Breast epithelium (tissue), 4 donors: ENCODE measurements at places on chromosomes 7 and 10. TPM values are rescaled to one million over a fixed set of nuclear protein-coding genes. Genes with fewer than 3 reads are reported as not detected.

The SNX8 gene
- 32.3 TPM for total RNA-seq

The WEE2 gene
- not detected for total RNA-seq

The GSAP gene
- total RNA-seq = 35.7 TPM

The FOXP2 gene
- 21.3 TPM for total RNA-seq

GRCh38 chr7:96067321-96067720, 254.6 kb downstream of the SLC25A13 start:
- no peak for DNase-seq

DNA sequence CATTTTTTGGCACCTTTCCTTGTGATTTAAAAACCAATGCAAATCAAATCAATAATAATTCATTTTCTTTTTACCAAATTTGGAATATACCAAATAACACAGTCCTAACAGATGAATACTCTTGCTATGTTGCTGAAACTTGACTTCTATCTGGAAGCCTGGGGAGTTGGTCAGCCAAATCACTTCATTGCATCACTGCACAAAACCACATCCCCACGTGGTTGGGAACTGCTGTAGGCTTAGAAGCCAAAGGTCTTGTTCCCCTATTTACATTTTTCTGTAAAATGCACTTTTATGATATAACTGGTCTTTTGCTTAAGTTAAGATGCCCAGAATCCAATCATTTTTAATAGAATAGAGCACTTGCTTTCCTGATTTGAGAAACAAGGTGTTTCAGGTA, 15.2 kb downstream of the GPR85 start:
- no peak for DNase-seq

DNA sequence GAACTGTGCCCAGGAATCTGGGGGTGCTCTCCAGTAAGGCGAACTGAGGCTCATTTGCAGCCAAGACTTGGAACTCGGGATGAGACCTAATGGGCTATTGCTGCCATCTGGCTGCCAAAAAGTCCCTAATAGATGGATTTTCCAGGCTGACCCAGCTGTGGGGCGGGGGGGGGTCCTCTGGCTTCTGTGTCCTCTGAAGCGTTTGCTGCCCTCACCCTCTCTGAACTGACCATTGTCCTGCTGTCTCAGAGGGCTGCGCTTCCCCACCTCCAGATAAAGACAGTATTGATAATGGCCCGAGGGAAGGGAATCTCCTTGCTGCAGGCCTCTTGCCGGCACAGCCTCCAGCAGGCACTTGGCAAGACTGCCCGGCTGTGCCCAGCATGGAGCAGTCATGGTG, 46.6 kb downstream of the CLEC2L start:
- DNase-seq = no peak

GRCh38 chr7:73896454-73896853, 35.5 kb downstream of the TMEM270 start:
- no peak for DNase-seq

- no peak for DNase-seq
Observed at GRCh38 chr7:18753972-18754610, 258.5 kb downstream of the HDAC9 start.

DNA sequence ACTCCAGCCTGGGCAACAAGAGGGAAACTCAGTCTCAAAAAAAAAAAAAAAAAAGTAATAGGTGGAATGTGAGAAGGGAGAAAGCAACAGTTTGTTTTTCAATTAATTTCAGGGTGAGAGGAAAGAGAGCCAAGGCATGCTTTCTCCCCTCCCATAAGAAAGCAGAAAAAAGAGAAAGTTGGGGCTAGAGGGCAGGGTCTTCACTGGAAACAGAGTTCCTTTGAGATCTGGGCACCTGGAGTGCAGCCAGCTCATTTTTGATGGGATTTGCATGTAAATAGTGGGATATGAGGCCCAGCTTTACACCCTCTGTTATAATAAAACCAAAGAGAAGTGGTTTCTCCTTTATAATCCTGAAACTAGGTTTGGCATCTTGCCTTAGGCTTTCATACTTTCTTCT, 13.8 kb upstream of the STOX1 start:
- DNase-seq = no peak

DNA sequence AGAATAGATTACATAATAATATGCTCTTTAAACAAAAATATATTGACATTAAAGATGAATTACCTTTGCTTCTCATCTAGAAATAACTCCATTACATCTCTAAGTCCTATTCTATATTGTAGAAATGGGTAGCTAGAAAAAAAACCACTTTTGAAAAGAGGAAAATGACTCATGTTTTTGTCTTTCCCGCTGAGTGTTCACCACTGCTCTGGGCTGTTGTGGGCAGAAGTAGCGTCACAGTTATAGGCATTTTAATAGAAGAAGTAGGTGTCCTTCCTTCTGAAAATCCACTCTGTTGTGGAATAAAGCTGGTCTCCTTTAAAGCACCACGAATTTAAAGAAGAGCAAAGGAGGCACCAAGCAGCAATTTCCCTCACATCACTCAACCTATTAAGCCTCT, 117.6 kb upstream of the NFE2L3 start:
- DNase-seq = no peak

GRCh38 chr10:1402816-1403507, 334.4 kb downstream of the ADARB2 start:
- no peak for DNase-seq

DNA sequence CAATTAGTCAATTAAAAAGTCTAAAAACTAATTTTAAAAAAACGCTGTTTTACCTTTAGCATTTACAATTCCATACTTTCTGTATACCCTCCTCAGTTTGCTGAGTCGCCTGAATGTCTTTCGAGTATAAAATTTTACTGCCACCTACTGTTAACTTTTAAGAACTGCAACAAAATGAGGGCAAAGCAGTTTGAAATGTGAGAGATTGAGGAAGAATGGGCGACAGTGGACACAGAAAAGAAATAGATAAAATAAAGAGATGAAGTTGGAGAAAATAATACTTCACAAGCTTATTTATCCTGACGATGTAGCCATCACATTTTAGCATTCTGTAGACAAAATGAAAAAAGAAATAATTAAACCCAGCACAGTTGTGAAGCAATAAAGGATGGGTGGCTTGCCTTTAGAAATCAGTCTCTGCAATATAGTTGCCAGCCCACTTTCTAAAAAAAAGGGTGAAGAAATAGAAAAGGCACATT, 110.8 kb upstream of the PTN start:
- no peak for DNase-seq

DNA sequence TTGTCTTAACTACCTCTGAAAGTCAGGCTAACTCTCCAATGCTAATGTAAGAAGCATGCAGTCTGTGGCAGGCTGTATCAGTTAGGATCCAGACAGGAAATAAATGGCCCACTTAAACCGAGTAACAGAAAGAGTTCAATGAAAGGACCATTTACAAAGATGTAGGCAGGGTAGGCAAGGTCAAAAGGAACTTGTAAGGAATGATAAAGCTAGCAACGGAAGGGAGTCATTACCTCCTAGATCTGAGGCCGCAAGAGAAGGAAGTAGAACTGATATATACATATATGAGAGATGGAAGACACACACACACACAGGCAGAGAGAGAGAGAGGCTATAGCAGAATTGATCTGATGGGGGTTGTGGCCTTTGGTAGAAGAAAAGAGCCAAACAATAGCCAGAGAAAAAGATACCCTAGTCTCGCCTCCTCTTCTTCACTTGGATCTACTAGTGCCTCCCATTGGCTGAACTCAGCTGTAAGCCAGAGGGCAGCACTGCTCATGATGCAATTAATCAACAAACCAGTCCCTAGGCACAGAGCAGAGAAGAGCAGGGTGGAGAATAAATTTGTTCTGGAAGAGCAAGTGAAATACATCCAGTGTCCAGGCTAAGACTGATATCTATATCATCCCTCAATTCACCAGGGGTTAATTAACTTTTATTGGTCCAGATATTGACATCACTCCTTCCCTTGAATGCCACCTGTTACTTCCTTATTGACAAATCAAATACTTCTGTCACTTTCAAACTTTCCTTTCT, 91.2 kb downstream of the LSMEM1 start:
- DNase-seq = no peak

DNA sequence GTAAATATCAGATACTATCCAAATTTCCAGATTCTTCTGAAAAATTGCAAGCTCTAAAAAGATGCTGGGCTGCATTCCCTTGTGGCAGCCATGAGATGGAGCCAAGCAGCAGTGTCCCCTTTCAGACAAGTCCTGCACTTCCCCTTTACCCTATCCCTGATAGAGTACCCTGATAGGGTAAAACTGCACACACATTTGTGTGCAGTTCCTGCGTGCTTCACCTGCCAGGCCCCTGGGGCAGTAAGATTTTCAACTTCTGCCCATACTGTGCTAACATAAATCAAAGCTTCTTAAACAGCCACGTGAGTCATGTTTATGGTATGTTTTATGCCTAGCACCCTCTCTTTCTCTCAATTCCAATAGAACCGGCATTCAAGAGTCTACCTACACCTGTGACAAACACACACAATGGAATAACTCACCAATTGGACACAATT, 52.2 kb downstream of the IFIT5 start:
- no peak for DNase-seq

DNA sequence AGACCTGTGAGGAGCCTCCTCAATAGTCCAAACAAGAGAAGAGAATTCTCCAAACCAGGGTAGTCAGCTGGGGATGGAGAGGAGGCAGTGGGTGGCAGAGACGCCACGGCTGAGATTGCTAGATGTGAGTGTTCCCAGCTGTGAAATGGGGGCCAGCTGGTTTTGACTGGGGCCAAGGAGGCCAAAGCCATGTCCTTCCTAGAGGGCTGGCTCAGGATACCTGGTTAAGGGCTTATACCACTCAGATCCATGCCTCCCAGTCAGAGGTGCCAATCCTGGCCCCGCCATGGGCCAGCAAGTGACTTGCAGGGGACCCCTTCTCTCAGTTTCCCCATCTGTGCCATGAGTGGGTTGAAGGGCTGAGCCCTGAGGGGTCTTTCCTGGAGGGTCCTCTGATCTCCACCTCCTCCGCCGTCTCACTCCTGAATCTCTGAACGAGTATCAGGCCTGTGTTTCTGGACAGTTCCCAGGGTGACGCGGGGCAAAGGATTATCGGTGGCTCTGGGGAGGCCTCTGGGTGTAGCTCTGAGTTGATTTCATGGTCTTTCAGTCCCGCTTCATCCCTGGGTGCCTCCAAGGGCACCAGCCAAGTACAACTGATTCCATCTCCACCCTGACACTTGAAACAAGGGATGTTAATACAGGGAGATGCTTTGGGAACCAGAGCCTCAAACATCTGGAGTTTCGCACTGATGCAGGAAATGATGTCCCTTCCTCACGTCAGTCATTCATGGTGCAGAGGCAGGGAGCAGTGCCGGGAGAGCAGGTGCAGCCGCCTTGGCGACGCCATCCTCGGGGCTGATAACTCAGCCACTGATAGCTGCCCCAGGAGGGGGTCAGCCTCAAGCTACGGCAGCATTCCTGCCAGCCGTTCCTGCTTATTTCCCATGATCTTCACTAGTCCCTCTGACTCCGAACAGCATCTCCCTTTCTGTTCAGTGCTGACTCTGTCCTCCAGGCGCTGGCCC, 126.7 kb downstream of the RGS10 start:
- DNase-seq = no peak

- DNase-seq = no peak
Observed at GRCh38 chr7:105198223-105198622, 184.2 kb downstream of the KMT2E start.

GRCh38 chr10:112507046-112507445, 60.0 kb downstream of the VTI1A start:
- DNase-seq = no peak

GRCh38 chr10:8898745-8899330, 844.4 kb downstream of the GATA3 start:
- DNase-seq = no peak

DNA sequence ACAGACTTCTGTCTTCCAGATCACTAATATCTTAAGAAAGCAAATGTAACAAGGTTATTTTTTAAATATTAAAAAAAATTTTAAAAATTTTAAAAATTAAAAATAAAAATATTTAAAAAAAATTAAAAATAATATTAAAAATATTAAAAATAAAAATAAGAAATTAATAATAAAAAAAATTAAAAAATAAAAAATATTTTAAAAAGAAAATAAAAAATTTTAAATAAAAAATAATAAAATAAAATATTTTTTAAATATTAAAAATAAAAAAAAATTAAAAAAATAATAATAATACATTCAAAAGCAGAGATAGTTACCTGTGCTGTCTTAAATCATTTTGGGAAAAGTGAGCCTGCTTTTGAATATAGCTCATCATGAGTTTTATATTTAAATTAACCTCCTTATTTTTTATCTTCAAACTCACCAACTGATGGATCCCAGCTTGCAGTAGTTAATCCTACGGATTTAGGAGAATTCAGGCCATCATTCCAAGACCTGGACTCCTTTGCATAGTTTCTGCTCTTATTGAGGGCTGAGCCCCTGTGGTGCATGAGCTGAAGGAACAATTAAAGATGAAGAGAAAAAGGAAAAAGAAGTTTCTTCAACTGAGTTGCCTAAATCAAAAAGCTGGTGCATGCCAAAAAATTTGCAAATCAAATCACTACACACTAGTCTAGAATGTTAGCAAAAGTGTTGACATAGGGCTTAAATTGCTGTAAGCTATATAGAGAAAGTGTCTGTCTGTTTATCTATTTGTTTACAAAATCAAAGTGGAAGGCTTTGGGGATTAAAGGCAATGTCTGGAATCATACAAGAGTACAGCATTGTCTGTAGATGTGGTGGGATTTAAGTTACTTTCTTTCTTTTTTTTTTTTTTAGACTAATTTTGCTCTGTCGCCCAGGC, 50.5 kb upstream of the ZNF438 start:
- DNase-seq = no peak

- DNase-seq = no peak
Observed at GRCh38 chr10:87827681-87828080, 9.7 kb upstream of the ATAD1 start.

DNA sequence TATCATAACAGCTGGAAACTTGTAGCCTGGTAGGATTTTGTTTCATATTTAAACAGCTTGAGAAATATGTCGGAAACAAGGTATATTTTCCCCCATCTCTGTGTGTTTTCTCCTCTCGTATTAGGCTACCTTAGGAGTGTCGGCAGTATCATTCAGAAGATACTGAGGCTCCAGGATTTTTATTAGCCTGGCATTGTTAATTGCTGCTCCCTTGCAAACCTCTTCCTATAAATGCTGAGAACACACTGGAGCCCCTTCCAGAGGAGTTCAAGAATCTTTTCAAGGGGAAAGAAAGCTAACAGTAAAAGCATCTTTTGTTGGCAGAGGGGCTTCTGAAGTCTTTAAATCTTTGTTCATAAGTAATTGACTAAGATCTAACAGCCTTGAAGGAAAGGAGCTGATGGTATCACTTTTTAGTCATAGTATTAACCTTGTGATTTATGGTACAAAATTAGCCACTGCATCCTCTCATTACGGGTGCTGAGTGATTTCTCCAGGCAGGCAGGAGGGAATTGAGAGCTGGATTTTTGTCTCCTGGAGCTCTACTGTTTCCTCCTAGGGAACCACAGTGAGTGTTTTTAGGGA, 998.7 kb downstream of the LRMDA start:
- no peak for DNase-seq

DNA sequence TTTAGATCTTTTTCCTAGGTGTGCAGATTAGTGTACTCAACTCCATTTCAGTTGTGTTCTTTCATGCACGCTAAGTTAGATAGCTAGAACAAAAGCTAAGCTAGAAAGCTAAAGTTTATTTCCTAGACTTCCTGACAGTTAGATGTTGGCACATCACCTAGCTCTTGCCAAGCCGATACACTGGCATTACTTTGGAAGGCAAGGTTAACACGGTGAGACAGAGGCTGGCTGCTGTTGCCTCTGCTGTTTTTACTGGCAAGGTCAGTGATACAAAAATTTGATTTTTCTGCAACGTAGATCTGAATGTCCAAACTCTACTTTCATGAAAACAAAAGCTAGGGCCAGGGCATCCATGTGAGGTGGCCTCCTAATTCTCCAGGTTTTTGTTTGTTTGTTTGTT, 203.4 kb downstream of the IMMP2L start:
- DNase-seq = no peak

- DNase-seq = no peak
Observed at GRCh38 chr7:112089551-112089950, 116.6 kb downstream of the DOCK4 start.

- no peak for DNase-seq
Observed at GRCh38 chr10:86343761-86344160, 22.8 kb downstream of the GRID1 start.
